ENCODE measurements at places on chromosomes 6 and 20. TPM values are rescaled to one million over a fixed set of nuclear protein-coding genes. Genes with fewer than 3 reads are reported as not detected.

GRCh38 chr6:43760210-43761168 lies 9.5 kb upstream of the VEGFA start:
- no peak for DNase-seq
- no peak overlapping the region for H3K27ac ChIP-seq
- no peaks in the 10 kb centered on the region for H3K36me3 ChIP-seq
- H3K4me3 ChIP-seq, result no peak overlapping the region
- H3K4me1 ChIP-seq, result no peaks in the 10 kb centered on the region
- no peaks in the 10 kb centered on the region for H3K27me3 ChIP-seq

DNA sequence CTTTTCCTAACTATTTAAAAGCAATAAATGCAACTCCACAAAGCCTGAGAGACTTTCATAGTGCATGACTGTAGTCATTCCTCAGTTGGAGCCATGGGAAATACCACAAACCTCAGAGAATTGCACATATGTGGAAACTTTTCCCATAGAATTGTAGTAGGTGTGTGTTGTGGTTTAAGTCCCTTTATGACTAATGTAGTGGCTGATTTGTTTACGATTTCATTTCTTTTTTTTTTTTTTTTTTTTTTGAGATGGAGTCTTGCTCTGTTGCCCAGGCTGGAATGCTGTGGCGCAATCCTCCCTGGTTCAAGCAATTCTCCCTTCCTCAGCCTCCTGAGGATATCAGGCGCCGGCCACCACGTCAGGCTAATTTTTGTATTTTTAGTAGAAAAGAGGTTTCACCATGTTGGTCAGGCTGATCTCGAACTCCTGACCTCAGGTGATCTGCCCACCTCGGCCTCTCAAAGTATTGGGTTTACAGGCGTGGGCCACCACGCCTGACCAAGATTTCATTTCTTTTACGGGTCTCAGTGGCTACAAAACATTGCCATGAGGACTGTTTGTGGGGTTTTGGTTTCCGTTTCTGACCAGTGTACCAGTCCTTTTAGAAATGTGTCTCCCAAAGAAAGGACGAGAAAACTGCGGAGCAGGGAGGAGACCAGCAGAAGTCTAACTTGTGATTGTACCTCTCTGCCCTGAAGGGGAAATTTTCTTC lies 212.1 kb upstream of the MARCKS start:
- no peak for DNase-seq
- H3K4me3 ChIP-seq, result no peak overlapping the region
- H3K27me3 ChIP-seq, result no peaks in the 10 kb centered on the region
- H3K36me3 ChIP-seq, result no peaks in the 10 kb centered on the region
- no peak overlapping the region for H3K27ac ChIP-seq

GRCh38 chr6:31158863-31159855 lies 770 bp downstream of the TCF19 start:
- H3K36me3 ChIP-seq, result peaks cover 2% of the 10 kb centered on the region
- peak; percentile 45 for DNase-seq

GRCh38 chr20:31652917-31653396 lies 15.2 kb downstream of the COX4I2 start:
- no peaks in the 10 kb centered on the region for H3K36me3 ChIP-seq
- no peak for DNase-seq
- no peak overlapping the region for H3K27ac ChIP-seq
- no peaks in the 10 kb centered on the region for H3K27me3 ChIP-seq
- no peaks in the 10 kb centered on the region for H3K4me1 ChIP-seq

DNA sequence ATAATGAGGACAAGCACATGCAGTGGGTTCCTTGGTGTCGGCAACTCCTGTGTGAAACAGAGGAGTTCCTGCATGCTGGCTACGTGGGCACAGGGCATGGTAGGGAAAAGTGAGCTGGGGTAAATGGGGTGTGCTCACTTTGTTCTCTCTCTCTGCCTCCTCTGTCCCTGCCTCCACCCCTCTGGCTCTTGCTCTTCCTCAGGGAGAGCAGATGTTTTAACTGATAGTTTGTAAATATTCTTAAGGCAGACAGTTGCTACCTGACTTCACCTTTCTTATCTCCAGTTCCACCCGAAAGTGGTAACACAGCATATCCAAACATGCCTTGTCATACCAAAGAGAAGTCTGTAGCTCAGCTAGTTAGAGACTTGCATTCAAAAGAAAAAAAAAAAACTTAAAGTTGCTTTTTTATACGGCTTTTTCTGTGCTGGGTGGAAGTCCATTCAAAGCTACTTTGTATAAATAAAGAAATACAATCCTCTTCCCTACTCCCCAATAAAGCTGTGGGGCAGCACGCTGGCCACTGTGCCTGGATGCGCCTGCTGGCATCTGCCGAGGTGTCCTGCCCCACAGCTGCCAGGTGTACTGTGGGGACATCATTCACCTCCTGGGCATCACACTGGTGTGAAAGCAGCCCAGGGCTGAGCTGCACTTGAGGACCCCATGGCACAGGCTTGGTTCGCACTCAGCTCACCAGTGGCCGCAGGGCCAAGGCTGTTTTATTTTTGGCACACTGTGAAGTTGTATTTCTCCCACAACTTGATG lies 93.6 kb downstream of the FOXC1 start:
- no peak overlapping the region for H3K27ac ChIP-seq
- H3K36me3 ChIP-seq, result no peaks in the 10 kb centered on the region
- DNase-seq, result no peak
- no peaks in the 10 kb centered on the region for H3K4me1 ChIP-seq
- no peak overlapping the region for H3K4me3 ChIP-seq
- H3K27me3 ChIP-seq, result no peaks in the 10 kb centered on the region

GRCh38 chr20:21096321-21097043 lies 9.7 kb downstream of the LINC00237 start:
- H3K27me3 ChIP-seq, result peaks cover 40% of the 10 kb centered on the region
- peak; percentile 40 for DNase-seq
- H3K4me3 ChIP-seq, result no peak overlapping the region
- peaks cover 20% of the 10 kb centered on the region for H3K4me1 ChIP-seq
- no peak overlapping the region for H3K27ac ChIP-seq

DNA sequence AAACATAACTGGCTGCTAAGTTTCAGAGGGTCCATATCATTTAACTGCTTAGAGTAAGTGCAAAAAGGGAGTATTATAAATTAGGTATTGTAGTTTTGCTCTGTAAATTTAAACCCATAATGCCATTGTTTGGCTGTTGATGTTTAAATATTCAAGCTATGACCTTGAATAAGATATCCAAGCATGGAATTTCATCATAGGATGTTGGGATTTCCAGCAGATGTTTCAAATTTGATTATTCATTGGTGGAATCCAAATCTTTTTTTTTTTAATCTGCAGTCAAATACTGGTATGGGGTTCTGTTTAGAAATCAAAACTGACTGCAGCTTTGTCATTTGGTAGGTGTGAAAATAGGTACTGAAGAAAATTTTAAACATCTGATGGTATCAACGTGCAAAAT lies 161.0 kb downstream of the KHDC1L start:
- no peaks in the 10 kb centered on the region for H3K27me3 ChIP-seq
- H3K4me1 ChIP-seq, result no peaks in the 10 kb centered on the region
- H3K36me3 ChIP-seq, result no peaks in the 10 kb centered on the region
- no peak overlapping the region for H3K4me3 ChIP-seq
- no peak overlapping the region for H3K27ac ChIP-seq

SPTLC3 gene
- 1.5 TPM for total RNA-seq

MICB gene
- 33.5 TPM for total RNA-seq

PTK6 gene
- 0.16 TPM for total RNA-seq

ARG1 gene
- not detected for total RNA-seq

ENPP3 gene
- total RNA-seq, result 0.33 TPM
